Stimulated activated CD4-positive, alpha-beta T cell treated with anti-CD3 and anti-CD28 coated beads, Interleukin-15, amount 100 ng/mL, for 1 hour (primary cell): ENCODE measurements at places on chromosomes 13 and 19.

GRCh38 chr19:49110567-49110966, 3.6 kb upstream of the LIN7B start:
- no peak for DNase-seq

DNA sequence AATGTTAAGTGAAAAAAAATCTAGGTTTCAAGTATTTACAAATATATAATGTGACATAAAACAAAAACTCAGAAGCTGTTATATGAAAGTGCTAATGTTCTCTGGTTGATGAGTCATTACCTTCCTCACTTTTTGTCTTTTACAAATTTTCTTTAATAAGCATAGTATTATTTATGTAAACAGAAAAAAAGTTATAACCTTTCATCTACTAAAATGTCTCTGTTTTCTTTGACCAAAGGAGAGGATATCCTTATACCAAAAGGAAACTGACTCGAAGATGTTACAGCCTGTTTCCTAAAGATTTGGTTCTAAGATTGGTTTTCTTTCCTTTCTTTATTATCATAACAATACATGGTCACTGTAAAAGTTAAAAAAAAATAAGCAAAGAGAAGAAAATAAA, 38.0 kb downstream of the RCBTB2 start:
- no peak for DNase-seq

GRCh38 chr13:39044536-39044935, 6.3 kb downstream of the NHLRC3 start:
- no peak for DNase-seq

DNA sequence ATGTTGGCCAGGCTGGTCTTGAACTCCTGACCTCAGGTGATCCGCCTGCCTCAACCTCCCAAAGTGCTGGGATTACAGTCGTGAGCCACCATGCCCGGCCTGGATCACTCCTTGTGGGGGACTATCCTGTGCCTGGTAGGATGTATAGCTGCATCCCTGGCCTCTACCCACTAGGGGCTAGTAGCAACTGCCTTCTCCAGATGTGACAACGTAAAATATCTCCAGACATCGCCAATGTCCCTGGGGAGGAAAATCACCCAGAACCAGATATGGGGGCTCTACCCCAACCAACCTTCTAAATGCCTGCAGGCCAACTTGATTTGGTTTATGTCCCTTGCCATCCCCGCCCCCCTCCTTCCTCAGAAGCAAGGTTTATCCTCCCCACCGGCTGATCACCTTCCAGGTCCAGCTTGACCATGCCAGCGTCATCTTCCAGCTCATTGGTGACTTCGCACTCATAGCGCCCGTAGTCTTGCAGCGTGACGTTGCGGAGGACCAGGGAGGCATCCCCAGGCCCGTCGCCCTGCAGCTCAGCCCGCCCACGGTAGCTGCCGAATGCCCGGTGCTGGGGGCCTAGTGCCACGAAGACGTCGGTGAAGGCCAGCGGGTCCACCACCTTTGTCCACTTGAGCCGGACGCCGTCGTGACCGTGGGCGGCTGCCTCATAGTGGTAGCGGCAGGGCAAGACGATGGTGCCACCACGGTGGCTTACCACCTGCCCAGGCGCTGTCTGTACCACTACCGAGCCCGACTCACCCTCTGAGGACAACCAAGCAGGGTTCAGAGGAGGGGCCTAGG, 12.5 kb downstream of the TM6SF2 start:
- DNase-seq = no peak

DNA sequence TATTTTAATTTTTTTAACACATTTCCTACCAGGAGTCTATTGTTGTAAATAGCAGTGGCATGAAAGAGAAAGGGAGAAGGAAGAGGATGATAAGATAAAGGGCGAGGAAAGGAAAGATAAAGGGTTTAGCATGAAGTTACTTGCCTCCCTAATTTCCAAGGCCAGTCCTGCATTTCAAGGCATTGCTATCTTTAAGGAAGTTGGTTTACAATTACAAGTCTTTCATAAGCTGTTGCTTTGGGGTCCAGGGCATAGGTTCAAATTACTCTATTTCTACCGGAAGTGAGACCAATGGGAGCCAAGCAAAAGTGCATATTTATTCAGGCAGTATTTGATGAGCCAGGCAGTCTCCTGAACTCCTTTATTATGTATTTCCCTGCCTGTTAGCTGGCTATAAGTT, 27.7 kb upstream of the UBL3 start:
- DNase-seq = no peak

- DNase-seq = no peak
Measured at GRCh38 chr13:76864259-76864658, 21.9 kb downstream of the KCTD12 start.

- DNase-seq = no peak
Measured at GRCh38 chr19:54427586-54427985, 12.3 kb downstream of the TTYH1 start.

DNA sequence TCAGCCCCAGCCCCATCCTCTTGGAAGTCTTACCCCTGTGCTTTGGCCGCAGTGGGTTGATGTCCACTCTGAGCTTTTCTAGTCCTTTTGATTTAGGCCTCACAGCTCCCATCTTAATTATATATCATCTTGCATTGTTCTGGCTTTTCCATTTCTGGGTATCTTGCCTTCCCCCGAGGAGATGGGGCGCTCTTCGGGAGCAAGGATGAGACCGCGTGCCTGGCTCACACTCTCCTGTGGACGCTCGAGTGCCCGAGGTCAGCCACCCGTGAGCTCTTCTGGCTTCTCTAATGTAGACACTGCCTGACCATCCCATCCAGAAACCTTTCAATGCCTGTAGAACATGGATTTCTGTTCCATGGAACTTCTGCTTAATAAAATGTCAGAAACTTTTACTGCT, 53.5 kb upstream of the GPR183 start:
- no peak for DNase-seq

DNA sequence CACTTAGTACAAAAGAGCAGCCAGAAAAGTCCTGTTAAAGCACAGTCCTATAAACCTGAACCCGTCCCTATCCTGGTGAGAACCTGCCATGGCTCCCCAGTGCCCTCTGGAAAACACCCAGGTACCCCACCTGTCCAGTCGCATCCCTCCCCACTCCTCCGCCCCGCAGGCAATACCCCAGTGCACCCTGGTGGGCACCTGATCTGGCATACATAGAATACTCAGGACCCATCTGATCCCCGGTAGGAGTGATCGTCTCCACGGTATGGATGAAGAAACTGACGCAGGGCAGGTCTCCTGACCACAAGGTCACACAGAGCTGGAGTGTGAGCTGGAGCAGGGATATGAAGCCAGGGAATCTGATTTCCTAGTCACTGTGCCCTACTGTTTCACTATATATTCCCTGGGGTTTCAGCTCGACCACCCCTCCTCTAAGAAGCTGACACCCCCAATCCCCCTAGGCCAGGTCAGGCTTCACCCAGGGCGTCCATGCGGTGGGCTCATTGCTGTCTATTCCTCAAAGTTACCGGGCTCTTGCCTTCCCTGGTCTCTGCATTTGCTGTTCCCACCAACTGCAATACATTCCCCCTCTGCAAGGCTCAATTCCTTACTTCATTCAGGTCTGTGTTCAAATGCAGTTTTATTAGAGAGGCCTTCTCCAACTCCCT, 12.6 kb downstream of the FBXO46 start:
- DNase-seq = no peak

DNA sequence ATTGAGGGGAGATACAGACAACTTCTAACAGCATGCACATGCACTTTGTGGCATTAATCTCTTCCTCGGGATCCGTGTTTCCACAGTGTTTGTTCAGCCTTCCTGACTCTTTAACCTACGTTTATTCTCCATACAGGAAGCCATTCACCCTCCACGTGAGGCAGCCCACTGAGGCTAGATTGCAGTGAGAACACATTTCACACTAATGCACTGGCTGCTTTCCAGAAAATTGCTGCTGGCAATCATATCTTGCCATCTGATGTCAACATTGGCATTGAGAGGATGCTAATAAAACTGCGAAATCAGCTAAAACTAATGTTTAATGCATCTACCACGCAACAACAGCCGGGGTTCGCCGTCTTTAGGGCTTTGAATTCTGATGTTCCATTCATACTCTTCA, 30.0 kb downstream of the DCLK1 start:
- DNase-seq = no peak

- DNase-seq = no peak
Measured at GRCh38 chr13:21287331-21287907, 111.0 kb downstream of the MRPL57 start.

DNA sequence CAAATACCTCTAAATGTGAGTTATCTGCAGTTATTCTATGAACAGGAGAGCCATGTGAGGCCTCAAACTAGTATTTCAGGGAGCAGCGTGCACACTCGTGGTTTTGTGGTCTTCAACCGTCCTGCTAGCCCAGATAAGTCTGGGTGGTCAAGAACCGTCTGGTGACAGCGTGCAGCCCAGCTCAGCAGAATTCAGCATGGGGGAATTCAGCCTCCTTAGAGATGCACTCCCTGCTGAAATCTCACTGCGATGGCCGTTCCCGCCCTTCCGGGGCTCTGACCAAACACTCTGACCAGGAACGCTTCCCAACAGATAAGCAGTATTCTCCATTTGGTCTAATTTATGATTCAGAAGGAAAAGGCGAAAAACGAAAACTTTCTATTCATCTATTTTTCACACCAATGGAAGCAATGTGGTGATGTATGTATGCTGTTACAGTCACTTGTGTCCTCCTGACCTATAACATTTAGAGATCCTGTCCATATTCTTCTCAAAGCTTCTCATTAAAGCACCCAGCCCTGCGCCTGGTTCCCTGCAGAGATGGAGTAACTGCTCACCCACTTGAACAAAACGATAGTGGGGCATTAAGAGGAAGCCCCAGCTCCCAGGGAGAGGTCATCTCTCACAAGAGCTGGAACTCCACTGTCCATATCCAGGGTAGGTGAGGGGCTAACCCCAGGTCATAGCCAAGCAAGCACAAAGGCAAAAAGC, 2.9 kb downstream of the ANKRD27 start:
- DNase-seq = no peak

DNA sequence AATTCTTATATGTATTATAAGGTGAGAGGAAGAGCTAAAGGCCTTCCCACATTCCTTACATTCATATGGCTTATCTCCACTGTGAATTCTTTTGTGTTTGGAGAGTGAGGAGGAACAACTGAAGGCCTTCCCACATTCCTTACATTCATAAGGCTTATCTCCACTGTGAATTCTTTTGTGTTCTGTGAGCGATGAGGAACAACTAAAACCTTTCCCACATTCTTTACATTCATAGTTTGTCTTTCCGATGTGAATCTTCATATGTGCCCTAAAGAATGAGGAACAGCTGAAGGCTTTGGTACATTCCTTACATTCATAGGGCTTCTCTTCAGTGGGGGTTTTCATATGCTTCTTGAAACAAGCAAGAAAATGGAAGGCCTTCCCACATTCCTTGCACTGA, 13.3 kb downstream of the ZNF699 start:
- DNase-seq = no peak

GRCh38 chr13:28204043-28204442, 65.7 kb downstream of the PAN3 start:
- no peak for DNase-seq

DNA sequence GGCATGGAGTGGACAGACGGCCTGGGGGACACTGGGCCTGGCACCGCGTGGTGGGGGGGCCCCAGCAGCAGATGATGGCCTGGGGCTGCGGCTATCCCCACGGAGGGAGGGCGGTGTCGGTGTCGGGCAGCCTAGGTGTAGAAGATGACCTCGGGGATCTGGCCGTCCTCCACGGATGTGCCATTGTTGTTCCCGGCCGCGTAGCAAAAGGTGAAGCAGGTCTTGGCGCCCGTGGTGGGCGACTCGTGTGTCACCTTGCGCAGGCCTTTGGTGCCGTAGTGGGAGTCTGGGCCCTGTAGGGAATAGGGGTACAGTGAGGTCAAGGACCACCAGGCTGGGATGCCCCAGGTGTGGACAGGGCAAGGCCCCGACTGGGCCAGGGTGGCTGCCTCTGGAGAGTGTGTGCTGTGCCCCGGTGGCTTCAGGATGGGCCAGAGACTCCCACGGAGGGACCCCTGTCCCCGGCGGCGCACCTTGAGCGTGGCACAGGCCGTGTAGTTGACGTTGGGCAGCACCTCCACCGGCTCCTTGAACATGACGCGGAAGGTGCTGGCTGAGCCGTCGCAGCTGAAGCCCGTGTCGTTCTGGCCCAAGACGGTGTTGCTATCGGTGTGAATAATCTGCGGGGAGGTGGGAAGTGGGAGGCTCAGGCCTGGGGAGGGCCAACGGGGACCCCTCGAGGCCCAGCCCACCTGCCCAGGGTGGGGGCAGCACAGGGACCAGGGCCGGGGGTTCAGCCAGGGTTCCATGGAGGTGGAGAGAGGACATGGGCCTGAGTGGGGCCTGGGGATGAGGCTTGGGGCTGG, 29.0 kb downstream of the BTBD2 start:
- DNase-seq = no peak

GRCh38 chr13:58126496-58126895, 495.0 kb downstream of the PCDH17 start:
- DNase-seq = no peak

DNA sequence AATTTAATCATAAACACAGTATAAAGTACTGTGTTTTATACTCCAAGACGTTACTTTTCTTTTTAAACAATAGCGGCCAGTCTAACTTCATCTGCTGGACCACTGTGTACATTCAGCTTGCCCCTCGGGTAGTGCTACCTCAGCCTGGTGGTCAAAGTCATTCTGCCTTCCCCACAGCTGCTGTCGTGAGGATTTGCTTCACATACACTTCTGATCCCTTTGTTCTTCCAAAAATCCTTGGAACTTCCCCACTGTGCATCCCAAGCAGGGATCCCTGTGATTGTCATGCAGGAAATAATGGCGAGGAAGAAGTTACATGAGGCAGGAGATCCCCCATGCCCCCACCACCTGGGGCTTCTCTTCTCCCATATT, 234.9 kb upstream of the STARD13 start:
- no peak for DNase-seq

DNA sequence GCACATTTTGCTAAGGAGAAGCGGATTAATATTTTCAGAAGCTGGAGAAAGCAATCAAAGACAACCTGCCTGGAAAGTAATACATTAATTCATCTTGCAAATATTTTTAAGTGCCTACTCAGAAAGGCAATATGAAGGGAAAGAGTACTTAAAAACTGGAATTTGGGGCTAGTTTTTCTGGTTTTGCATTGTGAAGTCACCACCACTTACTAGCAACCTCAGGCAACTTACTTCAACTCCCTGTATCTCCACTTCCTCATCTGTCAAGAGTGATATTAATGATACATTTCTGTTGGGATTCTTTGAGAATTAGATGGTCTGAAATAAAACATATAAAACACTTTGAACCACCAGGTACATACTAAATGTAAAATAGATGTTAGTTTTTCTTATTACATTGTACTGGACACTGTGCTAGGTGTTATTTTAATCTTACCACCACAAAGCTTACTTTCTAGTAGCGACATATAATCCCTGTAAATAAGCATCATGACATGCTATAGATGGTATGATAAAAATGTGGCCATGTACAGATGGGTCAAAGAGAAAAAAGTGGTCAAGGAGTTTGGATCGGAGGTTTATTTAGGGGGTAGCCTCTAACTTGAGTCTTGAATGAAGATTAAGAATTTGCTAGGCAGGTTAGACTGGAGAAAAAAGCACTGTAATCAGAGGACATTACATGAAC, 101.2 kb downstream of the SPRY2 start:
- no peak for DNase-seq

- DNase-seq = no peak
Measured at GRCh38 chr19:13036366-13036976, 41.2 kb downstream of the NFIX start.

GRCh38 chr19:34732612-34733211, 1.3 kb upstream of the ZNF181 start:
- DNase-seq = no peak
